ENCODE measurements at places on chromosomes 7 and 10.

DNA sequence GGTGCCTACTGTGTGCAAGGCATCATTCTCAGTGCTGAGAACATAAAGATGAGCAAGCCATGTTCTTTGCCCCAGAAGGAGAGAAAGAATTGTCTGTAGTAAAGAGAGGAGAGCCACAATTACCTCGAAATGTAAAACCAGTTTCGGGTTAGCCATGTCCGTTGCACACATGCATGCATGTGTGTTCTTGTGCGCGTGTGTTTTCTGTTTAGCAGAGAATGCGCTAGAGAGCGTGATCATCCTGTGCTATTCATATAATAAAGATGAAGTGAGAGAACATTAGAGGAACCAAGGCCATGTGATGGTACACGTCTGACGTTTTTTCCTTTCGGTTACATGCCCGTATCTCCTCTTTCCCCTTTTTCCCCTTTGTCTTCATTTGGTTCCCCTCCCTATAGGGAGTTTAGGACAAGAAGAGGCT is 158.2 kb downstream of the CELF2 start:
- no peak for DNase-seq

GRCh38 chr10:132859084-132859855 is 73.3 kb upstream of the NKX6-2 start:
- no peak for DNase-seq

DNA sequence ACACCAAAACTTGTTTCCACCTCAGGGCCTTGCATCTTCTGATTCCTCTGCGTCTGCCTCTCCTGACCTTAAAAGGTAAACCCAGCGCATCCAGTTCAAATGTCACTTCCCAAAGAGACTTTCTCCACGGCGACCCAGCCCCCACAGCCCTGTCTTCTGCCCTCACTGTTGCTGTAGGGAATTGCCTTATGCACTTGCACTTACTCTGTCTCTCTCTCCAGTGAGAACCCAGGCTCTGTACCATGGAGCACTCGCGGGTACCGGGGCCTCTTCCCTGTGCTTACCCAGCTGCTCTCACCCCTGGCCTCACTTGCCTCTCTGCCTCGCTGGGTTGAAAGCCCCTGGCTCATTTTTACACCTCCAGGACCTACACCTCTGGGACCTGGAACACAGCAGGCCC is 48.4 kb downstream of the AOC1 start:
- no peak for DNase-seq

GRCh38 chr7:29328045-29328444 is 133.5 kb downstream of the CHN2 start:
- no peak for DNase-seq

DNA sequence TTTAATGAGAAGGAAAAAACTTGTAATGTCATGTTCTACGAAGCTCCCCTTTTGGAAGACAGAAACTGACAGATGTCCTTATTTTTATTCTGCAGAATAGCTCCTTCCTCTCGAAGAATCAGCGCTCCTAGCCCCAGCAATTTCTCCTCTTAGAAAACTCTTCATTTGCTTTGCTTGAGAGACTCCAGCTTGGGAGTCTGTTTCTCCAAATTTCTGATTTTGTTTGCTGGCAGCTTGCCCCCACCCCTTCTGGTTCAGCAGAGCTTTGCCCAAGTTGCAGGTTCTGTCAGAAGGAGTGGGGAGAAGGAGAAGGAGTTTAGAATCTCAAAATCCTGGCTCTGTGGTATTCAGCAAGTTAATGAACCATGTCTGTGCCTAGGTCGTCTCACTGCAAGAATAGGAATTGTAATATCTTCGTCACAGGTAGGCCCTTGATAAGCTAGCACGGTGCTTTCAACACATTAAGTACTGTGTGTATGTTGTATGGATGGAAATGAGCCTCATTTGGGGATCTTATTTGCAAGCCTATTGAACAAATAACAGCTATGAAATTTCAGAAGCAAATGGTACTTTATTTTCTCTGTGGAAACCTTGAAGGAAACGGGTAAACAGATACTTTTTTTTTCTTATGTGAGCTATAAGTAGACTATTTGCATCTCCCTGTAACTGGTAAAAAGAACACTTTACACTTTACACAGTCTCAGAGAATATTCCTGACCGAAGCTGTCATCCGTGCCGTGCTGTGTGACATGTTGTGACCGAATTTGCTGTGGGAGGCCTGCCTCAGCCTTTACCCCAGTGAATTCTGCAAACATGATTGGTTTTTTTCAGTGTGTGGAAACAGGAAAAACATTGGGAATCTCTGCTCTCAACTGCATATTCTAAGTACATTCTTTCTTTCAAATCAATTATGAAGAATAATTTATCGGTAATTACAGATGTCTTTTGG is 290.9 kb downstream of the CAMK1D start:
- DNase-seq: no peak

GRCh38 chr10:52170776-52171175 is 143.3 kb upstream of the DKK1 start:
- DNase-seq: no peak

GRCh38 chr7:136045992-136046391 is 68.8 kb upstream of the MTPN start:
- no peak for DNase-seq

DNA sequence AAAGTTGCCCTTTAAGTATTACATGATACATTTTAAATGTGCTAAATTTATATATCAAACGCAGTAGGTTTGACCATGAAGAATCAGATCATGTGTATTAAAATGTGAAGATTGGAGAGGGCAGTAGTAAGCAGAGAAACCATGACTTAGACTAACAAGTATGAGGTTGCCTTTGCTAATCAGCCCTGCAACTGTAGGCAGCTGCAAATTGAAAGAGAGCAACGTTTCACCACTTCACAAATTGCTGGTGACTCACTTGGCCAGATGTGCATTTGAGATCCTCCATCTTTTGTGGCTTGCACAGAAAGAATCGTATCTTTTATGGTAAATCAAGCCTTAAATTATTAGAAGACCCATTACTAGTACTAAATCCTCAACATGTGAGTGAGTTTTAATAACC is 10.1 kb upstream of the SEMA3A start:
- DNase-seq: no peak

DNA sequence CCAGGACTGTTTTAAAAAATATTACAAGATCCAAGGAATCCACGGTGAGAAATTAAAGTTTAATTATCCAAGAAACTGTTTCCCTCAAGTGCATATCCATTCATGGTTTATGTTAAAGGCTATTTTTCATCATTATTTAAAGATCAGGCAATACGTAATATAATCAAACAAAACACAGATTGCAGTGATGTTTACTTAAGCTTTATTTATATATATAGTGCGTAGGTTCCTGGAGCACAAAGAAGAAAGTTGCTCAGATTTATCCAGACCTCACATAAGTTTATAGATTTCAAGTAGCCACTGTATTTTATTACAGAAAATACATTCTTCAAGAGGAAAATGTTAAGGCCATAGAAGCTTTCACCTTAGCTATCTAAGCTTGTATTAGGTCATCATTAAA is 210.0 kb upstream of the KLF14 start:
- no peak for DNase-seq

- DNase-seq: no peak
These were observed 12.1 kb upstream of the ZNF107 start for GRCh38 chr7:64653721-64654401.

DNA sequence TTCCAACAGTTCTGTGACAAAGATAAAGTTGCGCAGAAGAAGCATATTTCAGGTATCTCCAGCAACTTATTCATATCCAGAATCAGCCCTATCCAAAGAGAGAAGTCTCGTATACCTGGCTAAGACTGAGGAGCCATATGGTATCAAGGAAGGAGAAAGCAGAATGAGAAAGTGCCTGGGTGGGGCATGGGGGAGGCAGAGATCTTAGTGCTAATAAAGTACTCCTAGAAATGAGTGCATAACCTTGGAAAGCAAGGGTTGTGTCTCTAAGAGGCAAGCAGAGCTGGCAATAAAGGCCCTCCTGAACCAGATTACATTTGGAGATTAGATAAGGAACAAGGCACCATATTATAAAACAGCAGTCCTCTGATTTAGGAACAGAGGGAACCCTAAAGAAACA is 12.7 kb downstream of the TASOR2 start:
- DNase-seq: no peak

DNA sequence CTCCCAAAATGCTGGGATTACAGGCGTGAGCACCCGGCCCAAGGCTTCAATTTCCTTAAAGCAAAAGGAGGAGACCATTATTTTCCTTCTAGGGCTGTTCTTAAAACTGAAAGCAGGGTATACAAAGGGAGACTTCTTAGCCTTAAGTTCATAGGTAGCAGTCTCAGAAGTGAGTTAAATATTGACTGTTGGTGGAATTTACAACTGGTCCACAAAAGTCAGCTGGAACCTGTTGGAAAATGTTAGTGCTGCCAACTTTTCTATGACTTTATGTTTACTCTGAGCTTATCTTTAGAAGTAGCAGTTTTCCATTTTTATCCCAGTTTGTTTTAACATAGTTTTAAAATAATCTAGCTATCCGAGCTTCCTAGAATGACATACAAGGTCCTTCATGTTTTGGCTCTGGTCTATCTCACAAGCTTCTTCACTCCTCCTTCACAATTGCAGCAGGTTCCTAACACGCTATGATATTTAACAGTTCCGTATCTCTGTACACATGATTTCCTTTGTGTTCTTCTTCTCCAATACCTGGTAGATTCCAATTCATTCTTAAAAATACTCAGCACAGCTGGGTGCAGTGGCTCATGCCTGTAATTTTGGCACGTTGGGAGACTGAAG is 3.3 kb downstream of the SLC26A3 start:
- DNase-seq: no peak

- DNase-seq: no peak
These were observed 47.5 kb downstream of the FEZF1 start for GRCh38 chr7:122257056-122257455.

Measured in stimulated activated CD8-positive, alpha-beta memory T cell treated with anti-CD3 and anti-CD28 coated beads, Interleukin-7, amount 100 ng/mL, for 1 hour (primary cell).